Vagina (tissue), 2 donors: ENCODE measurements at places on chromosomes 16 and 17.

DNA sequence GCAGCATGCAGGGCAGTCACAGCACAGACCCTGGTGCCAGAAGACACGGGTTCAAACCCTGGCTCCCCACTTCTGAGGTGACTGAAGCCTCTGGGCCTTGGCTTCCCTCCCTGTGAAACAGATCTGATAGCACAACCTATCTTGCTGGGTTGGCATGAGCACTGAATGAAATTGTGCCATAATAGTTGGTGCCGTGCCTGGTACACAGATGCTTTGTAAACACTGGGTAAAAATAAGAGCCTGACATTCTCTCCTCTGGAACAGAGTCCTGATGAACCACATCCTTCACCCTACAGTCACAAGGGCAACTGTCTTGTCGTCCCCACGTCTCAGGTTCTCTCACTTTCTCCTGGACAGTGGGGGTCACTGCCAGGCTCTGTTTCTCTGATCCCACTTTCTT lies 35.7 kb downstream of the NOS2 start:
- H3K4me3 ChIP-seq, result no peak overlapping the region
- H3K27ac ChIP-seq, result no peak overlapping the region
- no peaks in the 10 kb centered on the region for H3K27me3 ChIP-seq
- no peak for DNase-seq
- H3K4me1 ChIP-seq, result no peaks in the 10 kb centered on the region

DNA sequence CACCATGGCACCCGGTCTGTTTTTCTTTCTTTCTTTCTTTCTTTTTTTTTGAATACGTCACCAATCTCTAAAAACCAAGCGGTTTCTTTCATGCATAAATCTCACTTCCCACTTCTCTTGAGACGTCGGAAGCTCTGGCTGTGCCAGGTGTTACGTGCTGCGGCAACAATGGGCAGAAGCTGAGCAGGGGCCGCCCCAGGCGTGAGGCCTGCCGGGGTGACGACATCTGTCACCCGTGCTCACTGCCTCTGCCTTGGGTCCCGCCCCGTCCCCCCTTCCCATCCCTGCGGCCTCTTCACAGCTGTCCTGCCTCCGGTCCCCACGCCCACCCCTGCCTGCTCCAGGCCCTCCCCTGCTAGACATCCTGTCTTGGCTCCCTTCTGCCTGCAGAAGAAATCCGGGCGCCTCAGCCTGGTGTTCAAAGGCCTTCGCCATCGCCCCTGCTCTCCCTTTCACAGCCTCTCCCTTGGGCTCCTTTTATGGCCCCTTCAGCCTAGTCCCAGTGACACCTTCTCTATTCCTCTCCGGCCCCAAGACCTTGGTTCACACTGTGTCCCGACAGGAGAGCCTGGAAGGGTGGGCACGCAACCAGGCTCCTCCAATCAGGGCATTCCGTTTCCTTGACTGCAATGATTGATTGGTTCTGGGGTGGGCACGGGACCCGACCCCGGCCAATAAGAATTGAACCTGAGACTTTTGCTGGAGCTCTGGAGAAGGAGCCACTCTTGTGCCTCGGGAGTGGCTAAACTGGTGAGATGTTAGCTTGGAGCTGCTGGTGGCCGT lies 4.8 kb downstream of the P2RX1 start:
- peaks cover 17% of the 10 kb centered on the region for H3K4me1 ChIP-seq
- H3K4me3 ChIP-seq, result no peak overlapping the region
- no peaks in the 10 kb centered on the region for H3K27me3 ChIP-seq
- no peak for DNase-seq
- no peaks in the 10 kb centered on the region for H3K36me3 ChIP-seq

DNA sequence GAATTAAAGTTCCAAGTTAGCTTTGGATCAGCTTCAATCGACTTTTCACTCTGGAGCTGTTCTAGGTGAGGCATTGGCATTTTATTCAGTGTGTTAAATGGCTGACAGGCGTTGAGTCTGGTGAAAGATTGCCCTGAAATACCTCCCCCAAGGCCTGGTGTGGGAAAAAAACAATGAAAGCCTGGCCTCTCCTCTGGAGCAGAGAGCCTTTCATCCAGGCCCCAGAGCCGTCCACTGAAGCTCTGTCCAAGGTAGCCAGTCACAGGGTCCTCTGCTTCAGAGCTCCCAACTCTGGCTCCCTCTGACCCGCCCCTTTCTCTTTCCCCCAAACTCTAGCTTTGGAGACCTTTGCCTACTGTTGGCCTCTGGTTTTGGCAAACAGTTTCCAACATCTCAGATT lies 123.6 kb upstream of the CRHR1 start:
- H3K4me1 ChIP-seq, result no peaks in the 10 kb centered on the region
- no peaks in the 10 kb centered on the region for H3K36me3 ChIP-seq
- H3K4me3 ChIP-seq, result no peak overlapping the region
- DNase-seq, result no peak
- H3K27me3 ChIP-seq, result no peaks in the 10 kb centered on the region

DNA sequence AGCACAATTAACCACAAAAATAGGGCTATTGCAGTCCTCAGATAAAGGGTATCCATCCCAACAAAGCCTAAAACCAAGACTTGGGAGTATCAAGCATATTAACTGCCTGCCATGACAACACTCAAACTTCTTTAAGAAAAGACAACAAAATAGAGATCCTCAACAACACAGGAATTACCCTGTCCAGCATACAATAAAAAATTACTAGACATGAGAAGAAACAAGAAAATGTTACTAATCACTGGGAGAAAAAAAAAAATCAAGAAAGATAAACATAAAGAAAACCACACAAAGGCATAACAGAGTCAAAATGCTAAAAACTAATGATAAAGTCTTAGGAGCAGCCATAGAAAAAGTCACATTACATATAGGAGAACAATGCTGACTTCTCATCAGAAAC lies 73.9 kb downstream of the SLC39A11 start:
- no peaks in the 10 kb centered on the region for H3K27me3 ChIP-seq
- no peak overlapping the region for H3K27ac ChIP-seq
- no peak for DNase-seq
- no peaks in the 10 kb centered on the region for H3K4me1 ChIP-seq

GRCh38 chr16:4846503-4846900 lies 586 bp downstream of the GLYR1 start:
- H3K36me3 ChIP-seq, result peaks cover 36% of the 10 kb centered on the region
- no peaks in the 10 kb centered on the region for H3K27me3 ChIP-seq
- H3K4me3 ChIP-seq, result peak overlapping the region; percentile 68
- peaks cover 50% of the 10 kb centered on the region for H3K4me1 ChIP-seq
- peak overlapping the region; percentile 81 for H3K27ac ChIP-seq

DNA sequence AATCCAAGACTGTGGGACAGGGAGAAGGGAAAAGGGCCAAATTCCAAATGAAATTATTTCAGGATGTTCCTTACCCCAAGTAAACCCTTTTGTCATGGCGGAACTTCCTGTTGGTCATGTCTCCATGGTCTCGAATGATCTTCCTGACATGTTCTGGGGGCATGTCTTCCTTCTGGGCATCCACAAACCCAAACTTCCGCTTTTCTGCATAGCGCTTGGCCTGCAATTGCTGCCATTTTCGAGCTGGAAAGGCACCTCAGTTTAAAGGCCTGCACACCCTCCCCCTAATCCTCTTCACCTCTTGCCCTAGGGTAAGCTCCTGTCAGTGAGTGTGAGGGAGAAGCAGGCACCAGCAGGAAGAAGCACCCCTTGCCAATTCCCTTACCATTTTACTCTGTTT lies 1.2 kb downstream of the PRPF8 start:
- peak overlapping the region; percentile 96 for H3K4me3 ChIP-seq
- H3K36me3 ChIP-seq, result peaks cover 5% of the 10 kb centered on the region
- no peaks in the 10 kb centered on the region for H3K27me3 ChIP-seq
- DNase-seq, result no peak

- no peak overlapping the region for H3K27ac ChIP-seq
- DNase-seq, result no peak
- H3K36me3 ChIP-seq, result no peaks in the 10 kb centered on the region
- no peaks in the 10 kb centered on the region for H3K27me3 ChIP-seq
- peaks cover 23% of the 10 kb centered on the region for H3K4me1 ChIP-seq
These were observed 2.3 kb upstream of the HERPUD1 start for GRCh38 chr16:56929639-56930038.

DNA sequence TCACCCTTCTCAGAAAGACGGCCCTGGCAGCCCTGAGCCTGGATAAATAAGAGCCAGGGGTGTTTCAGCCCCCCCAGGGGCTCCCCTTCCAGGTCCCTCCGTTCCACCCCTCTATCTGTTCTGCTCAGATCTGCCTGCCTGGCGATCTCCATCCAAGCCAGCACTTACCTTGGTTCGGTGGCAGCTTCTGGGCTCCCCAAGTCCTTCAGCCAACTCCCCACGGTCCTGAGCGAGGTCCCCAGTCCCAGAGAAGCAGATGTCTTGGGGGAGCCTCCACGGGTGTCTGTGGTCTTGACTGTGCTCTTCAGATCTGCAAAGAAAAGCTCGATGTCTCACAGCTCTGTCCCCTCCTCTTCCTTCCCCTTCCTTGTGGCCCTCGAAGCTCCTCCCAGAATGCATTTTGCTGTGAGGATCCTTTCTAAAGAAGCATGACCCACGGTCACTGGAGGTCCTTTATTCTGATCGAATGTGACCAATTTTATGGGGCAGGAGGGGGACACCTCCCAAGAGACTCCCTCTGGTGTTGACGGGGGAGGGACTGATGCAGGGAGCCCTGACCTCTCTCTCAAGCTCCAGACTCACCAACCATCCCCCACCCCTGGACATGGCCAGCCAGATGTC lies at the start of gene PIK3R6:
Gene PIK3R6, minus strand, starts transcription at position 314 of the 621 bp plus-strand sequence. CDS start 17,880 bp downstream, outside the sequence.
- no peak within 1 kb of the TSS for H3K4me3 ChIP-seq
- no peak within 1 kb of the TSS for H3K27ac ChIP-seq
- DNase-seq, result no peak
- no peaks in the 10 kb centered on the region for H3K4me1 ChIP-seq
- H3K27me3 ChIP-seq, result no peaks in the 10 kb centered on the region
- no peaks in the 10 kb centered on the region for H3K36me3 ChIP-seq

- H3K27ac ChIP-seq, result peak overlapping the region; percentile 85
- no peaks in the 10 kb centered on the region for H3K27me3 ChIP-seq
- H3K36me3 ChIP-seq, result no peaks in the 10 kb centered on the region
- DNase-seq, result no peak
- no peak overlapping the region for H3K4me3 ChIP-seq
These were observed 4.4 kb downstream of the FMNL1 start for GRCh38 chr17:45225964-45226530.

DNA sequence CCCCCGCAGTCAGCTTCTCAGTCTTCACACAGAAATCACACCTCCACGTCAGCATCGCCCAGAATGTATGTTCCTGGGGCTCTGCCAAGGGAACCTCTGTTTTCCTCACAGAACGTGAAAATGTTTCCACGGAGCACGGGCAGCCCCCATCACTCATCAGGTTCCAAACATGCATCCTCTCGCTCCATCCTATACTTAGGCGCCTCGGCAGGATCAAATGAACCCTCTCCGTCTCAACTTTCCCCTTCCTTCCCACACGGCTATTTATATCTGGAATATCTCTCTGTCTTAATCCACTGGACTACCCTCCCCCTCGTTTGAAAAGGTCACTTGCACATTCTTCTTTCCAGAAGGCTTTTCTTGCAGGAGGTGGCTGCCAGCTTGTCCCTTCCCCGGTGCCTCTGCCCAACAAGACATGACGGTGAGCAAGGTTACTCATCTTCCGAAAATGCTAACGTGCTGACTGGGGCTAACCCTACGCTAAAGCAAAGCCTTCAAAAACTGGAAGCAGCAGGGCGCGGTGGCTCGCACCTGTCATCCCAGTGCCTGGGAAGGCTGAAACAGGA lies 21.6 kb downstream of the NXN start:
- no peaks in the 10 kb centered on the region for H3K36me3 ChIP-seq
- H3K4me3 ChIP-seq, result no peak overlapping the region
- no peak for DNase-seq
- H3K4me1 ChIP-seq, result peaks cover 22% of the 10 kb centered on the region

DNA sequence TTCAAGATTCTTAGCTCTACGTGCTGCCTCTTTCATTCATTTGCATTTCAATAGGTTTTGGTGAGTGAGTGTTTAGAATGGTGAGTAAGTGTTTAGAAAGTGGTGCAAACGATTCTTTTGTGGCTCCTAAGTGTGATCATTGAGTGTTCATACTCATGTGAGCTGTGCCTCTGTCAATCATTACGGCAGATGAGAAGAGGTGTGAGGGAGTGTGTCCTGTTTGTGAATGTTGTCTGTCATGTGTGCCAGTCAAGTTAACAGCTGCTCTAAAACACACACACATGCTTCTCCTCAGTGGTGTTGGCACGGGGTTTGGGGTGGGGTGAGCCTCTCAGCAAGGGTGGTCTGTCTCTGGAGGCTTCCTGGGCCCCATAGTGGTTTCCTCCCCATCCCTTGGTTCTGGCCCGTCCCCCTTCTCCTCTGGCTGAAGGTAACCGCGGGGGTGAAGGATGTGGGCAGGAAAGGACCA lies 11.4 kb downstream of the MYL4 start:
- H3K4me1 ChIP-seq, result peaks cover 21% of the 10 kb centered on the region
- H3K27me3 ChIP-seq, result no peaks in the 10 kb centered on the region
- H3K27ac ChIP-seq, result no peak overlapping the region
- no peak overlapping the region for H3K4me3 ChIP-seq
- no peaks in the 10 kb centered on the region for H3K36me3 ChIP-seq

DNA sequence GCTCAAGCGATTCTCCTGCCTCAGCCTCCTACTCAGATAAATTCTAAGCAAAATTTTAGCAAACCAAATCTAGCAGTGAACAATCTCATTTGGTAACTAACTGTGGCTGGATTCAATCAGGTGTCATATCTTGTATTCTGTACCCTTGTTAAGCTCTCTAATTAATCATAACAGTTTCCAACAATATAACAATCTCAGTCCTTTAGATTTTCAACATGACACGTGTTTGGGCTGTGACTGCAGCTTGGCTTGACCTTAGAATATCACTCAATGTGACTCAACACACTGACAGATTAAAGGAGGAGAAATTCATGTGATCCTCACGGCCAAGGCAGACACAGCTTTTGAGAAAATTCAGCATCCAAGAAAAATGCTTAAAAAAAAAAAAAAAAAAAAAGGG lies 133.6 kb downstream of the BANP start:
- no peak overlapping the region for H3K27ac ChIP-seq
- no peak for DNase-seq

- peaks cover 25% of the 10 kb centered on the region for H3K4me1 ChIP-seq
- no peaks in the 10 kb centered on the region for H3K27me3 ChIP-seq
- H3K27ac ChIP-seq, result peak overlapping the region; percentile 42
- peak overlapping the region; percentile 66 for H3K4me3 ChIP-seq
These were observed 560 bp downstream of the TELO2 start for GRCh38 chr16:1493746-1494094.

- no peak overlapping the region for H3K4me3 ChIP-seq
- no peaks in the 10 kb centered on the region for H3K36me3 ChIP-seq
- H3K4me1 ChIP-seq, result peaks cover 28% of the 10 kb centered on the region
- no peaks in the 10 kb centered on the region for H3K27me3 ChIP-seq
- DNase-seq, result no peak
These were observed 4.0 kb downstream of the AKTIP start for GRCh38 chr16:53498984-53499383.

- H3K4me1 ChIP-seq, result peaks cover 8% of the 10 kb centered on the region
- DNase-seq, result no peak
These were observed 49.2 kb upstream of the STH start for GRCh38 chr17:45949755-45950320.

DNA sequence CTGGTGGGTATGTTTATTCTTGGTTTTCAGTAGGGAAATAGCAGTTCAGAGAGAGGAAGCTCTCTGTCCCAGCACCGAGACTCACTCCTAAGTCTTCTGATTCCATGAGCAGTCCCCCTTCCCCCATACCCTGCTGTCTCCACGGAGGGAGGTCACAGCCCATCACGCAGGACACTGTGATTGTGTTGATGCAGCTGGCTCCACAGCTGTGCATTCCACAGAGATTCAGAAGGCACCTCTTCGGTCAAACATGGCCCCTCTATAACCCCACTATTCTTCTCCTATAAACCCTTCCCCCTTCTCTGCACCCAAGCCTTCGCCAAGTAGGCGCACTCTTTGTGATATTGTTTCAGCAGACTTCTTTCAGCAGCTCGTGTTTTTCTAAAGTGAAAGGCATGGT lies 104.3 kb upstream of the HLF start:
- no peak overlapping the region for H3K4me3 ChIP-seq
- H3K27ac ChIP-seq, result no peak overlapping the region
- DNase-seq, result no peak
- no peaks in the 10 kb centered on the region for H3K36me3 ChIP-seq

GRCh38 chr16:87344165-87344930 lies 27.2 kb upstream of the C16orf95 start:
- no peak for DNase-seq
- H3K4me3 ChIP-seq, result no peak overlapping the region
